ENCODE measurements at places on chromosomes 2 and 18. TPM values are rescaled to one million over a fixed set of nuclear protein-coding genes. Genes with fewer than 3 reads are reported as not detected.

DNA sequence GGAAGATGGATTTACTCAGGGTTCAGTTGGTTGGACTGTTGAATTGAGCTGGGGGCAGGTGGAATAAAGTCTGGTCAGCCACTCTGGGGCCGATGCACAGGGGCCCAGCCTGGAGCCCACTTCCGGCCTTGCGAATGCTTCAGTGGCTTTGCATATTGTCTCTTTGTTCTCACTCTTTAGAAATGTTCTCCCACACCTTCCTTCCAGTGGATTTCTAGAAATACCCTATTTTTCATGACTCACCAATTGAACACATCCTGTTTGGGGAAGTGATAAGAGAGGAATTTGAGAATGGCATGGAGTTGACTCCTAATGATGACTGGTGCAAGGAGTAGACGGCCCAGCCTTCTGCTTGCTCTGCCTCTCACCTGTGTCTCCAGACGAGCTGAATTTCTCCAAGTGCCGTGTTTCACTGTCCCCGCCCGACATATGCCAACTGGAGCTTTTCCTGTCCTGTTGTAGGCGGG, 28.1 kb downstream of the ASAP2 start:
- peak; percentile 91 for DNase-seq

DNA sequence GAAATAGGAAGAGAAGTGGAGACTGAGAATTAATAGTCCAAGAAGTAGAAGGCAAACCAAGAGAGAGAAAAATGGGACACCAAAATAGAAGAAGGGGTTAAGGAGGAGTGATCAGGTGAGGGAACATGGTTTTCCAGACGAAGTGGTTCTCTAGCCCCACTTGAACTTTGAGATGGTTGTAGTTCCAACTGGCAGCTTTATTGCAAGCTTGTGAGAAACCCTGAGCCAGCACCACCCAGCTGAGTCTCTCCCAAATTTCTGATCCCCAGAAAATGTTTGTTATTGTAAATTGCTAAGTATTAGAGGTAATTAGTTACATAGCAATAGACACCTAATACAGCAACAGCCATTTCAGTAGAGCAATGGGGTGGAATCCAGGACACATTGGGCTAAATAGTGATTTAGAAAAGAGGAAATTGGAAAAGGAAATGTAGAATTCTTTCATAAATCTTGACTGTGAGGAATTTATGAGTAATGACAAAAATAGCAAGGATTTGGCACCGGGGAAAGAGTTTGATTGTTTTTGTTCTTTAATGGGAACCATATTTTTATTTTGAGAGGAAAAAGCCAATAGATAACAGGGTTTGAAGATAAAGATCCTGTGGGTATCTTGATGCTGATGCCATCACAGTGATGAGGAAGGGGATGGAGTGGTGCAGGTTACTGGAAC, 62.1 kb upstream of the XDH start:
- DNase-seq = no peak

C2orf78 gene
- not detected for total RNA-seq

- DNase-seq = no peak
Observed at GRCh38 chr18:26926066-26926675, 60.7 kb upstream of the AQP4 start.

FBXO15 gene
- not detected for total RNA-seq

DNA sequence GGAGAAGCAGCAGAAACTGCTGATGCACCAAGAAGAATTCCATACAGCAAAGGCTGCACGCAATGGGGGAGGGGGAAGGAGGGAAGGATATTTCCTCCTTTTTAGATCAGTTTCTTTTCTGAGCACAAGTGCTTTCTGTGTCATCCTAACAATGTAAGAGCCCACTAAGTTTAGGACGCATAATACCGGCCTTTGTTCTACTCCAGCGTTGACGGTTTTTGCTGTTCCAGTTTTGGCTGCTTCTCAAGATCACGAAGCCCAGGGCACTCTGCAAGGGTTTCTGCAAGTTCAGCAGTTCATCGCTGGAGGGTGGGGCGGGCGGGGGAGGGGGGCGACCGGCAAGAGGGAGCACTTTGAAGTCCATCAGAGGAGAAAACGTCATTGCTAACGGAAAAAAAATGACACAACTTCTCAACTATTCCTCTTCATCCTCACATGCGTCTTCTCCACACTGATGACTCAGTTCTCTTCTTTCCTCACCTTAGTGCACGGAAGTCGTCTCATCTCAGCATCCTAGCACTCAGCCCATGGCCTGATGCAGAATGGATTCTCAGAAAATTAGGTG, 8.7 kb downstream of the FAM178B start:
- no peak for DNase-seq

- no peak for DNase-seq
Observed at GRCh38 chr18:60018618-60019462, 119.0 kb downstream of the PMAIP1 start.

DNA sequence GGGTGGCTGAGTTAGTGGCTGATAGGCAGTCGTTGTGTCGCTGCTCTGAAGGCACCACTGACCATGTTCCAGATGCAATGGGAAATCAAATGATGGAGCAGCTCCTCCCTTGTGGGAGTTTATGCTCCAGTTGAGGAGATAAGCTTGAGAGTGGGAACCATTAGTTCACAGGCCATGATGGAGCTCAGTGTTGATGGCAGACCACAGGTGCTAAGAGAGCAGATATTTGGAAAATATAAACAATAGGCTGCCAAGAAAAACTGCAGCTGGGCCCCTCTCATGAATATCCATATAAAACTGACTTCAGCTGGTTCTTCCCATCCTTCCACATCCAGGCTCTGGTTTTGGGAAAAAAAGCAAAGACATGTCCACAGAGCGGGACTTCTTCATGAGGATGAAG, 63.1 kb downstream of the EPAS1 start:
- no peak for DNase-seq

- DNase-seq = peak; percentile 12
Observed at GRCh38 chr2:18950361-18950851, 361.0 kb upstream of the NT5C1B start.

GKN1 gene
- total RNA-seq = not detected

GRCh38 chr2:36544638-36545338, 53.2 kb downstream of the FEZ2 start:
- no peak for DNase-seq

GRCh38 chr2:206635015-206635414, 7.3 kb upstream of the FAM237A start:
- DNase-seq = no peak

DNA sequence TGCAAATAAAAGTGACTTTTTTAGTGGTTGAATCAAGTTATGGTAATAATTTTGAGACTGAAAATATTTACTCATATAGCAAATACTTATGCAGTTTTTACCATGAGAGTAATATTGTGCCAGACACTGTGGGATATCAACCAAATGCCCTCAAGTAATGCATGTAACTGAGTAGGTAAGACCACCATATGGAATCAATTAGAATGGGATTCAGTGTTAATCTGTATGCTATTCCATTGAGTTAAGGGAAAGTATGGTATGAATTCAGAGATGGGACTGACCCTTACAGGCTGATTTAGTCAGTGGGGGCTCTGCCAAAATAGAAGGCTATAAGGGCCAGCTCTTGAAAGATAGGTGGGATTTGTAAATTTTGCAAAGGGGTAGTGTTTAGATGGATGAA, 131.6 kb downstream of the CCDC85A start:
- DNase-seq = no peak

- DNase-seq = no peak
Observed at GRCh38 chr2:163984986-163985385, 249.2 kb upstream of the FIGN start.

COLEC12 gene
- total RNA-seq = not detected

DNA sequence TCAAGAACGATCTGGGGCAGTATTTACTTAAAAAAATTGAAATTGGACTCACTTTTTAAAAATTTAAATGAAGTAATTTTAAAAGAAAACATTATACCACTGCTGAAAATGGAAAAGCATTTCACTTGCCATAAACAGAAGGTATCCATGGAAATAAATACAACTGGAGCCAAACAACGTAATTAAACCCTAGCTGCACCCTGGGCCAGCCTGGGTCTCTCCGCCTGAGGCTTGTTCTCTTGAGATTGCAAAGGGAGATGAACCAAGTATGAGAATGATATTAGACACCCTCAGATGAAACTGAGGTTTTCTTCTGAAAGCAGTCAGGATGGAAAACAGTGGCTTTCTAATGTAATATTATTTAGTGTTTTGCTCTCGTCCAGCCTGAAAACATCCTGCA, 264.4 kb downstream of the KCNE4 start:
- DNase-seq = no peak

DNA sequence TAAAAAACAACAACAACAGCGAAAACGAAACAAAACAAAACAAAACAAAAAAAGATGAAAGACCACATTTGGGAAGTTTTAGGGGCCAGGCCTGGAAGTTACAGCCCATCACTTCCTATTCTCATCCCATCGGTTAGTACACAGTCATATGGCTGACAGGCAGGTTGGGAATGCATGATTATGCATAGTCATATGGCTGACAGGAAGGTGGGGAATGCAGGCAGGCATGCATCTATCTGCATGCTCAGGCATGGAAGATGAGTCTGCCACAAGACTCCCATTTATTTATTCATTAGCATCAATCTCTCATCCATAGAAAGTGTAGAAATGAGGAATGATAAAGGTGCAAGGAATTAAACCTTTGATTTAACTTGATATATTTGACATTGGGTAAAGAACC, 325.3 kb upstream of the MEX3C start:
- DNase-seq = no peak

LRRC30 gene
- not detected for total RNA-seq

GRCh38 chr2:39778775-39779340, at the start of gene THUMPD2:
THUMPD2 (minus strand) TSS chr2:39779258; CDS start chr2:39779239, 19 bp downstream.
- DNase-seq = peak; percentile 71

GRCh38 chr2:232000439-232000838, 38.9 kb downstream of the DIS3L2 start:
- no peak for DNase-seq

DNA sequence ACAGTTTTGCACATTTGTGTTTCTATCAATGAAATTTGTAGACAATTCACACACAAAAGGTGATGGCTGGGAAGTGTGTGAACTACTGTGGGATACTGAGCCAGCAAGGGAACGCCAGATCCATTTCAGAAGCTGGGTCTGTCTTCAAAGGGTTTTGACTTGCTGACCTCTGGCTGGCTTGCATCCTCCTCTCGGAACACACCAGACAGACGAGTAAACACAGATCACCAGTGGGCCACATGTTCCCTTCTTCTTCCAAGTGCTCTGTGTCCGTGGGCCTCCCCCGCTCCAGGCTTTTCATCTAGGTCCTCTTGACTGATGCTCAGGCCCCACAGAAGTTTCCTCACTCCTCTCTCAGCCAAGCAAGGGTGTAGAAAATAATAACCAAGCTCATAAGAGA, 122.2 kb upstream of the OSR1 start:
- DNase-seq = no peak

DNA sequence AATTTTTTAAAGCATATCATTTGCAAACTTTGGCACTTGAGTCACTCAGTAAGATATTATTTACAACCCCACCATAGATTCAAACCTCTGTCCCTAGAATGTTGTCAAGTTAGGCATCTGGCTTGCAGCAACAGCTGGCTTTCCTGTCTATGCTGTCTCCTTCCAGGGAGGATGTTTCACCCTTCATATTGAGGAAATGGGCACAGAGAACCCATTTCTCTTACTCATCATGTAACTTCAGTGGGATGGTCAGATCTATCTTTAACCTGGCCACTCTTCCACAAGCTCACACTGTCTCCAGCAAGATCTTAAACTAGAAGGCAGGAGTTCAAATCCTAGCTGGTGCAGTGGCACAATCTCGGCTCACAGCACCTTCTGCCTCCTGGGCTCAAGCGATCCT, 15.8 kb downstream of the LCT start:
- DNase-seq = no peak

GRCh38 chr2:237165405-237166276, 80.0 kb downstream of the COPS8 start:
- peak; percentile 30 for DNase-seq
